ENCODE measurements at places on chromosomes 3 and 15. TPM values are rescaled to one million over a fixed set of nuclear protein-coding genes. Genes with fewer than 3 reads are reported as not detected.

ARGFX gene
- total RNA-seq: not detected

CRYGS gene
- total RNA-seq: 2.3 TPM

SERPINI2 gene
- total RNA-seq: not detected

NPAP1 gene
- not detected for total RNA-seq

CMTM8 gene
- total RNA-seq: 0.98 TPM

KIF23 gene
- total RNA-seq: 40.5 TPM

TGM5 gene
- total RNA-seq: not detected

DZIP1L gene
- 27.2 TPM for total RNA-seq

FBLN2 gene
- 43.0 TPM for total RNA-seq

RBPMS2 gene
- total RNA-seq: under 0.01 TPM

UMPS gene
- 36.9 TPM for total RNA-seq

KBTBD13 gene
- not detected for total RNA-seq

CILP gene
- 1.5 TPM for total RNA-seq

GPR149 gene
- total RNA-seq: not detected

ATP13A5 gene
- not detected for total RNA-seq

SLC22A13 gene
- 1.2 TPM for total RNA-seq
